HCEC 1CT (cell line): ENCODE measurements at places on chromosomes 11 and 22.

DNA sequence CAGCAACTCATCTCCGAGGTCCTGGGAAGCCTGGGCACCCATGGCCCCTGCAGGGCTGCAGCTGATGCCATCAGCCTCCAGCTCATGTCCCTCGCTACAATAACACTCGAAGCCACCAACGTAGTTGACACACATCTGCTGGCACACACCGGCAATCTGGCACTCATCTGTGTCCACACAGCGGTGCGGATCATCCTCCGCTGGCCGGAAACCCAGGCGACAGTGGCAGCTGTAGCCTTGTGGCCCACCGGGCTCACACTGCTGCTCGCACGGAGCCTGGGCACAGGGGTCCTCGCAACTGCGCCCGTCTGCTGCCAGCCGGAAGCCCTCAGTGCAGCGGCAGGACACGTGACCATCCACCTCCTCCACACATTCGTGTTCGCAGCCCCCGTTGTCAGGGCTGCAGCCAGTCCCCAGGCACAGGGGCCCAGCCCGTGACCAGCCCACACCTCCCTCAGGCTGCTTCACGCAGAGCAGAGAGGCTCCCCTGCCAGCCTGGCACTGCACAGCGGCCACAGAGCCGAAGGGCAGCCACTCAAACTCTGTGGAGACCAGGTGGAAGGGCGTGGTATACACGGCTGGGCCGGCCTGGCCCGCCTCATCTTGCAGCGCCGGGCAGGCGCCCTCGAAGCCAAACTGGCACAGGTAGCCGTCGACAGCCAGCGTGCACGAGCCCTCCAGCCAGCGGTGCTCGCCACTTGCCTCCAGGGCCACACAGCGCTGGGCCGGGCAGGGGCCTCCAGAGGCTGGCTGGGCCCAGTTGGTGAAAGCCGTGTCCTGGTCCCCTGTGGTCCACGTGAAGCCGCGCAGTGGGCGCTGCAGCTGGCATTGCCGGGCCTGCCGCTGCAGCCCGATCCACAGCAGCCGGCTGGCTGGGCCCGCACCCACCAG lies 678 bp downstream of the CD248 start:
- peak; percentile 8 for DNase-seq

DNA sequence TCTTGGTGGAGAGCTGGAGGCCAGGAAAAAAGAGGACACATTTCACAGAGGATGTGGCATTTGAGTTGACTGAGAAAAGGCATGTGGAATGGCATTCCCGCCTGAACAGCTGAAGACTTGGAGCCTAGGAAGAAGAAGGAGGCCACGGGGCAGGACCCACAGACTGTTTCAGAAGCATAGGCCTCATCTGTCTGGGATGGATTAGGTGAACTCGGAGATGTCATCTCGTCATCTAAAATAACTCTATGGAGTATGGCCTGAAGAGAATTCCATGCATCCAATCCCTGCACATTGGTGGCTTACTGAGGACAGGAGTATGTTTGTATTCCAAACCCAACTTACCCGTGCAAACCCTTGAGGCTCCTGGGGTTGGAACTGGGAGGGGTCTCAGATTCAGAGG lies 16.4 kb downstream of the SPATA19 start:
- DNase-seq: no peak

DNA sequence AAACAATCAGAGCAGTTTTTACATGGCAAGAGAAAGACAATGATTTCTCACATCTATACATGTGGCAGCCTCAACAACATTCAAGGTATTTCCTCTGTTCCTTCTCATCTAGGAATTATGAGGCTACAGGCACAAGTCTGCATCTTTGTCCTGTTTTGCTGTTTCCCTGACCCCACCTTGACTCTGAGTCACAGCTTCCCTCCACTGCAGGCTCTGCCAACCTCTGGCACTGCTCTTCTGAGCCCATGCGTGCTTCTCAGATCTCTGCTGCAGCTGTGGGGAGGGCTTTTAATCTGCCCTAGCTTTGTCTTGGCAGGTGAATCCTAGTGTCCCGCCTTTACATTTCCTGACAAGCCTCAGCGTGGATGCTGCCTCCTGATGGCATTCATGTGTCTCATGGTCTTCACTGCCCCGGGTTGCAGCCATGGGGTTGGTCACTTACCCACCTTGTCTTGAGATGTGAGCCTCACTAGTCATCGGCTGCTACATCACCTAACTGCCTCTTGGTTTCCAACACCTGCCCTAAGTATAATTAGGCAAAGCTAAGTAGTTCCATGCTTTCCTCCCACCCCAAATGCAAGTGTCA lies 578.5 kb downstream of the TBC1D22A start:
- no peak for DNase-seq

DNA sequence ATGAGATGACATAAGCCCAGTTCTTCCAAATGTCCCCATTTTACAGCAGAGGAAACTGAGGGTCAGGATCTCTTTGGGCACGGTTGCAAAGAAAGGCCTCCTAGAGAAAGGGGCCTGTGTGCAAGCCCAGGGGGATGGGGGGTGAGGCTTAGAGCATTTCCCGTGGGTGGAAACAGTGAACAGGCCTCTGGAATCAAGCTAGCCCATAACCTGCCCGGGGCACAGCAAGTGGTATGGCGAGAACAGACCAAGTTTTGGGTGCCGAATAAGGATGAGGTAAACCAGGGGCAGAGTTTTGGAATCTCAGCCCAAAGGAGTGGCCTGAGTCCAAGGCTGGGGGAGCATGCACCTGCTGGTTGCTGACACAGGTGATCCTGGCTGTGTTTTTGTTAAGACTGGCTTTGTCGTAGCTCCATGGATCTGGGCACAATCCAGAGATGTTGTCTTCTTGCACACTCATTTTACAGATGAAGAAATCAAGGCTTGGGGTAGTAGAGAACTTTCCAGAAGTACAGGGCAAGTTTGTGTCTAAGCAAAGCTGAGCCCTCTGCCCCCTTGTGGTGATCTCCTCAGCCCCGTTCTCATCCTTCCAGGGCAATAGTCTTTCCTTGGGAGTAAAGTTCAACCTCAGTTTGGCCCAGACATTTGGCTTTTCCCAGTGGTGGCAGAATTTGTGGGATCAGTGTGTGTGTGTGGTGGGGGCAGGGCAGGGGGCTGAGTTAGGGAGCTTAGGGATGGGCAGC lies 53.5 kb upstream of the MYEOV start:
- DNase-seq: no peak

DNA sequence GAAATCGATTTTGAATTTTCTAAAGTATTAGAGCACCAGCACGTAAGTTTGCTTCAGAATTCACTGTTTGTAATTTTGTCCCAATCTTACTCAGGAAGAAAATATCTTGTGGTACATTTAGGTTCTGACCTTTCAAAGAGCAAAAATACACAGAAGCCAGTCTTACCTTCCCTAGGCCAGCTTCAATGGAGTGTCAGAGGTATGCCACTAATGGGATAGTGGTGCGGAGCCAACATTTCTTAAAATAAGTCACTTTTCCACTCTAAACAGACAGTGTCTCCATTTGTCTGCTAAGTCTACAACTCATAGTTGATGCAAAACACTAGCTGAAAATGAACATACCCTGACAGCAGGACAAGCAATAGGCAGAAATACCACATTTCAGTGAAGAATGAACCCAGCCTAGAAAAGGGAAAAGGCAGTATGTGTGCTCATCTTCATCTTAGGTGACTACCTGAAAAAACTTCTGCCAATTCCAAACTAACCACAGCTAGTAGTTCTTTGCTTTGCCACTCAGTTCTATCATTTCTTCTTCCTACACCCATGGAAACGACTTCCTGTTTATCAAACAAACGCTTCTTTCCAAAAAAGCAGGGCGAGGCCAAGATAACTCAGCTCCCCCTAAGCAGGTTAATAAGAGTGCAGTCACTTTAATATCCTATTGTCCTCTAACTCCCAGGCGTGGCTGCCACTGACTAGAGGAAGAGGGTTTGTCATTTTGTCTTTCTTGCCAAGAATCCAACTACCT lies 94.0 kb upstream of the APOA1 start:
- DNase-seq: no peak

- DNase-seq: no peak
Measured at GRCh38 chr11:16806791-16807190, 68.3 kb downstream of the C11orf58 start.

DNA sequence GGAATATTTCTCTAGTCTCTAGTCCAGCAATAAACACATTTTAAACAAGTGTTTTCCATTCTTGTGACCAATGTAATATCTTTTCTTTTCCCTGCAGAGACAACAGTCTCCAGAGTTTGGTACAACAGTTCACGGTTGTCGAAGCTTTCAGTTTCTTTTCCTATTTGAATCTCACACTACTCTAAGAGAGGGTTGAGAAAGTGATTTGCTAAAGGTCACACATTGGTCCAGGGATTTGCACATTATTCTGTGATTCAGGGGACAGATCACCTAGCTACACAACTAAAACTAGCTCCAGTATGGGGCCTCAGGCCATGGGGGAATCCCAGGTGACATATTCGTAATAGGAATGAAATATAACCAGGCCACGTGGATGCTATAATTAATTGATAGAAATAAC lies 132.5 kb downstream of the HIPK3 start:
- no peak for DNase-seq

DNA sequence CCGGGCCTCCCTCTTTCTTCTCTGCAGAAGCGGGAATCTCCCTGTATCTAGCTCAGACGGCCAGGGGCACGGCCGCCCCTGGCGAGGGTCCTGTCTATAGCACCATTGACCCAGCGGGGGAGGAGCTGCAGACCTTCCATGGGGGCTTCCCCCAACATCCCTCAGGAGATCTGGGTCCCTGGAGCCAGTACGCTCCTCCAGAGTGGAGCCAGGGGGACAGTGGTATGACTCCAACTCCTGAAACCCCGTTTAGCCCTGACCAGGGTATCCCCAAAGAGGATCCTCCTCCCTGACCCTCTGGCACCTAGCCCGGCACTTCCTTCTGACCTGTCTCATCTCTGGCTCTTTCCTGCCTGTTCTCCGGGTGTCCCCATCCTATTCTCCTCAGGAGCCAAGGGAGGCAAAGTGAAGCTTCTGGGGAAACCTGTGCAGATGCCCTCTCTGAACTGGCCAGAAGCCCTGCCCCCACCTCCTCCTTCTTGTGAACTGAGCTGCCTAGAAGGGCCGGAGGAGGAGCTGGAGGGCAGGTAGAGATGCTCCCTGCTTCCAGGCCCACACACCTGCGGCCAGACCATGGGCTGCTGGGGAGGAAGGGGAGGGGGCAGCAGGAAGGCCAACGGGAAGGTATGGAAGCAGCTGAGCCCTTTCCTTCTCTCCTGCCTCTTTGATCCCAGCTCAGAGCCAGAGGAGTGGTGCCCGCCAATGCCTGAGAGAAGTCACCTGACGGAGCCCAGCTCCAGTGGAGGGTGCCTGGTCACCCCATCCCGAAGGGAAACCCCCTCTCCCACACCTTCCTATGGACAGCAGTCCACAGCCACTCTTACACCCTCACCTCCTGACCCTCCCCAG lies 12.9 kb downstream of the ROBO3 start:
- peak; percentile 0 for DNase-seq

DNA sequence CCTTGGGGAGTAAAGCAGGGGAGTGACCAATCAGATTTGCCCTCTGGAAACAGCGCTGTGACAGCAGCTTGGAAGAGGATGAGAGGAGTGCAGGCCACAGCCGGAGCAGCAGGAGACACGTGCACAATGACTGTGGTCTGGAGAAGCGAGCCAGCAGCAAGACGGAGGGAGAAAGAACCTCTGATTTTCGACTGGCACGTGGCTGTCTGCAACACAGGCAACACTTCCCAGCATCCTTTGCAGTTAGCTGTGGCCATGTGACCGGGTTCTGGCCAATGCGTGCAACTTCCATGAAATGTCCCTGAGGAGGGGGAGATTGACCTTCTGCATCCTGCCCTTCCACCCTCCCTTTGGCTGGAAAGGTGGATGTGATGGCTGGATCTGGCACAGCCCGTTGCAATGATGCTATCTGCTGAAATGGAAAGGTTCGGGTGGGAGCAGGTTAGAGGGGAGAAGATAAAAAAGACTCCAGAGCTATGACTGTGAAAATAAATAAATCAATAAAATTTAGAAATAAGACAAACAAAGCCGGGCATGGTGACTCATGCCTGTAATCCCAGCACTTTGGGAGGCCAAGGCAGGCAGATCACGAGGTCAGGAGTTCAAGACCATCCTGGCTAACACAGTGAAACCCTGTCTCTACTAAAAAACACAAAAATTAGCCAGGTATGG lies 15.6 kb downstream of the PLA2G6 start:
- no peak for DNase-seq

- DNase-seq: no peak
Measured at GRCh38 chr22:22486132-22486899, 22.2 kb downstream of the ZNF280B start.

GRCh38 chr22:33057363-33057995 lies 702 bp downstream of the SYN3 start:
- DNase-seq: no peak

- peak; percentile 73 for DNase-seq
Measured at GRCh38 chr11:77269484-77270123, 31.9 kb downstream of the GDPD4 start.

DNA sequence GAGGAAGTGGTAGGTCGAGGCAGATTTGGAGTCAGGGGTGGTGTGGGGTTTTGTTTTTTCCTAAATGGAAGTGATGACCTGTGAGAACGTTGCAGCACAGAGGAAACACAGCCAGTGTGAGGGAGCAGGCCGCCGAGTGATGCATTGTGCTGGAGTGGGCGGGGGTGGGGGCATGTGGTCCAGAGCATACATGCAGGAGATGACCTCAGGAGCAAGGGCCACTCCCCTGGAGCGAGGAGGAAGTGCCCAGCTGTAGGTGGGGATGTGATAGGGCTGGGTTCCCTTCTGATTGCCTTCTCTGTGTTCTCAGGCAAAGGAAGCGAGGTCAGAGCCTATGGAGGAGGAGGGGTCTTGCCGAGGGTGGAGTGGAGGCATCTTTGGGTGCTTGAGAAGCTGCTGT lies 81.4 kb downstream of the PPP6R3 start:
- DNase-seq: peak; percentile 27

- DNase-seq: peak; percentile 70
Measured at GRCh38 chr11:95506777-95507176, 275.8 kb upstream of the SESN3 start.

GRCh38 chr11:35803115-35803514 lies 140.5 kb downstream of the TRIM44 start:
- DNase-seq: no peak

GRCh38 chr11:116353589-116353988 lies 419.2 kb downstream of the BUD13 start:
- no peak for DNase-seq

GRCh38 chr11:33320016-33320813 lies 63.0 kb downstream of the HIPK3 start:
- DNase-seq: no peak

GRCh38 chr22:22767876-22768602 lies 119.6 kb upstream of the IGLL5 start:
- DNase-seq: peak; percentile 38

GRCh38 chr22:26768952-26769351 lies 111.6 kb downstream of the MIAT start:
- no peak for DNase-seq

DNA sequence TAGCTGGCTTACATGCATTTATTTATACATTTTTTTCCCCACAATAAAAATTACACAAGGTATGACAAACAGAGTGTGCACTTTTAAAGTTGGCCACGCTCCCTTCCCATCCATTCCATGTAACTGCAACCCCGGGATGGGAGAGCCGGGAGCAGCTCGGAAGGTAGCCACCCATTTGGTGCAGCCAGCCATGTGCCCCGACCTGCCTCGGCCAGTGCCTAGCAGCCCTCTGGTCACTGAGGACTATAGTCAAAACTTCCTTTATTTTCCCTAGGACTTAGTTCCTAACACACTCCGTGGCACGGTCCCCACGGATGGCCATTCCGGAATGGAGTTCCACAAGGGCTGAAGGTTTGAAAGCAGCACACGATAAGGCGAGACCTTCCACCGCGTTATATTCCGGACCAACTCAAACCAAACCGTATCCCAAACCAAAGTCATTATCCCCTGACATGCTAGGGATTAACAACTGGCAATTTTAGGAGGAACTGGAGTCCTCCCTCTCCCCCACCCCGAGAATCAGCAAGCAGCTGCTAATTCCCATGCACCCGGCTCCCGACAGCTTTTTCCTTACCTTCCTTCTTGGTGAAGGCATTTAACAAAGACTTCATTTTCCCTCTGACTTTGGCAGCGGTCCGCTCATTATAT lies 426.4 kb downstream of the SHANK2 start:
- no peak for DNase-seq
